ENCODE measurements at places on chromosomes 5 and 9.
A peak's percentile ranks its signal among the peaks of the same experiment; 100 is the strongest.

- no peak for DNase-seq
Observed at GRCh38 chr9:121107881-121108280, 33.1 kb downstream of the CNTRL start.

DNA sequence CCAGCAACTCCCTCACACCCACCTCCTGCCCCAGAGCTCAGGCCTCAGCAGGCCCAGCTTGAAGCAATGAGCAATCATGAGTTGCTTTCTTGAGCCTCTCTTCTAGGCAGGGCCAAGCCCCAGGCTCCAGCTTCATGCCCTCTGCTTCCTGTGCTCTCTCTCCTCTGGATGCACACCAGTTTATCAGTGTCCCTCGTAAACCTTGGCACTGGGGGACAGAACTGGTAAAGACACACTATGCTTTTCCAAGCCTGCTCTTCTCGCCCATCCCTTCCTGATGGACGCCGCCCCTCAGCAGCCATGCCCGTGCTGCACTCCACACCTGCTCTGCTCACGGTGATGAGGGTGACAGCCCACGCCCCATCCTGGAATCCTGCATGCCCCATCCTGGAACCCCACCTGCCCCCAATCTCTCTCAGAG, 49.4 kb upstream of the ORM1 start:
- no peak for DNase-seq

DNA sequence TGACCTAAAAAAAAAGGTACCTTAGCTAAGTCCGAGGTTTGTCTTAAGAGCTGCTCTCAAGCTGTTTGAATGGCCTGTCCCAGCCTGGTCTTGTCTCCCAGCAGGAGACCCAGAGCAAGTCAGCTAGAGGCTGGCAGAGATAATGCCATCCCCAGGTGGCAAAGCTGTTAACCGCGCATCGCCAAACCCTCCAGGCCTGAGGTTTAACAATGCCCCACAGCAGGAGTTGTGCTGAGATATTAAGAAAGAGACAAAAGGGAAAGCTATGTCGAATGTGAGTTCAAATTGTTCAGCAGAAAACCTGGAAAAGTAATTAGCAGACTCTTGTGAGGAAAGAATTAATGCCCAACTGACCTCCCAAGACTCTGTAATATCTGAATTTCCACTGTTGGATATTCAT, 187.1 kb downstream of the FSTL4 start:
- no peak for DNase-seq

- DNase-seq = no peak
Observed at GRCh38 chr9:136538599-136539426, 7.0 kb downstream of the NOTCH1 start.

DNA sequence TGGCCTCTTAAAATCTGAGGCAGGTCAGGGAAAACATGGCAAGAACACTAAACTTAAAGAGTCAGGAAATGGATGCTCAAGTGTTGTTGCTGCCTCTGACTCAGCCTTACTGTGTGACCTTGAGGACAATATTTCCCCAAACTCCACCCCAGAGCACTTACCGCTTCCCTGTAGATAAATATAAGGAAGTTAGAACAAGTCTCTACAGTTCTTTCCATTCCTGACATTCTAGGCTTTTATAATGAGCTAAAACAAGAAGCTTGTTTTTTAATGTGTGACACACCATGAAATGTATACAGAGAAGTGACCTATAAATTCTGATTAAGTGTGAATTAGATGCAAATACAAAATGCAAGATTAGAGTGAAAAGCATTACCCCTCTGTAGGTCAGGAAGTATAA, 129.3 kb downstream of the GRIA1 start:
- no peak for DNase-seq

DNA sequence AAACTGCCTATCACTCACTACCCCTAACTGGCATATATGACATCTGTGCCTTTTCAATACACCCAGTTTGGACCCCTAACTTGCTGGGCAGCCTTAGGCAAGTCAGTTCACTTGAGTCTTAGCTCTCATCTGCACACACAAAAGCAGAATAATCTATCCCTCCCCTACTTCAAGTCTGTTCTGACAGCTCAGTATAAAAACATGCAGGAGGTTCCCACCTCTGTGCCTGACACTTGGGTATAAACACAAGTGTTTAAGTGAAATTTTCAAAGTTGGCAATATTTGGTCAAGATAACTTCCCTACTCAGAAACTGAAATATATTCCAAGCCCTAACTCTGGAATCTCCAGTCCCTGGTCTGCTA, 12.6 kb downstream of the HNRNPH1 start:
- DNase-seq = no peak

DNA sequence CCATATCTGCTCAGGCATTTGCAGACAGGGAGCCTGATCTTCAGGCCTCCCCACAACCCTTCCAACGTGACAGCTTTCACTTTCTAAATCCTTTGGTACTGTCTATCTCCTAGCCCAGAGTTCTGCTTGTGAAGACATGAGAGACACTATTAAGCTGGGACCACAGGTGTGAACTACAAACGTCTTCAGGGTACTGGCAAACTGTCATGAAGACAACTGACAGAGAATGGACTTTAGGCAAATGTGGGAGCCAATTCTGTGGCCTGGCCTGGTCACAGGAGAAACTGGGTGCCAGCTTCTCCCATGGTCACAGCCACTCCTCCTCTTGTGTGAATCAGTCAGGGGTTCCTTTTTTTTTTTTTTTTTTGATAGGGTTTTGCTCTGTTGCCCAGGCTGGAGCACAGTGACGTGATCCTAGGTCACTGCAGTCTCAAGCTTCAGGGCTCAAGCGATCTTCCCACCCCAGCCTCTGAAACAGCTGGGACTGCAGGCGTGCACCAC, 10.4 kb downstream of the TRIM14 start:
- DNase-seq = no peak

DNA sequence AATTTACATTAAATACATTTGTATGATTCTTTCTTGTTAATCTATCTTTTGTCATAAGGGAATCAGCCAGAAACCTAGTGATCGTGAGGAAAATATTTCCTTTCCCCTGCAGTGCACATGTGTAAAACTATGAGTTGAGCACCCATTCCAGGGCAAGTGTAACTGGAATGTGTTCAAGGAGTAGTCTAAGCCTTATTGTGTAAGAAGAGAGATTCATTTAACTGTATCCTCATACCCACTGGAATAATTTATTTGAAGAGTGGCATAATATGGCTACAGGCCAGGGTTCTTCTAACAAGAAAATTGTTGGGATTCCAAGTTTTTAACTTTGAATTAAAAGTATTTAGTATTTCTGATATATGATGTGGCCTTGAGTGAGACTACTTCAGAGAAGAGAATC, 1692.7 kb downstream of the EFNA5 start:
- no peak for DNase-seq

DNA sequence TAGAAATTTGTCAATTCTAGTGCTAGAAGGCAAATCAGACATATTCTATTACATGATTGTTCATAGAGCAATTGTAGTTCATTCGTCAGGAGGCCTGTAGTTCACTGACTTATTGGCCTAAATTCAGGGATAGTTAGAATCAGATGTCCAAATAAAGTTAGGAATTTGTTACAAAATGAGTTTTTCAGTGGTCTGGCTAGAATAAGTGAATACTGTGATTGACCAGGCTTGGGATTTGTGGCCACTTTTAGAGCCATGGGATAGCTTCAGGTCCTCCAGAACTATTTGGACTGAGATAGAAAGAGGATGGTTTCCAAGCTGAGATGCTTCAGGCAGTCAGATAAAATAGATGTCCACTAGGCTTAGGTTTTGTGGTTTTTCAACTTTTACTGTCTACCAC, 199.1 kb upstream of the MPDZ start:
- no peak for DNase-seq

- DNase-seq = no peak
Observed at GRCh38 chr9:115212832-115213231, 94.9 kb upstream of the TNC start.

- DNase-seq = no peak
Observed at GRCh38 chr5:94751460-94751859, 133.0 kb downstream of the SLF1 start.

- no peak for DNase-seq
Observed at GRCh38 chr9:3497401-3497800, 28.4 kb downstream of the RFX3 start.

- DNase-seq = no peak
Observed at GRCh38 chr9:19174127-19174912, 47.0 kb upstream of the PLIN2 start.

DNA sequence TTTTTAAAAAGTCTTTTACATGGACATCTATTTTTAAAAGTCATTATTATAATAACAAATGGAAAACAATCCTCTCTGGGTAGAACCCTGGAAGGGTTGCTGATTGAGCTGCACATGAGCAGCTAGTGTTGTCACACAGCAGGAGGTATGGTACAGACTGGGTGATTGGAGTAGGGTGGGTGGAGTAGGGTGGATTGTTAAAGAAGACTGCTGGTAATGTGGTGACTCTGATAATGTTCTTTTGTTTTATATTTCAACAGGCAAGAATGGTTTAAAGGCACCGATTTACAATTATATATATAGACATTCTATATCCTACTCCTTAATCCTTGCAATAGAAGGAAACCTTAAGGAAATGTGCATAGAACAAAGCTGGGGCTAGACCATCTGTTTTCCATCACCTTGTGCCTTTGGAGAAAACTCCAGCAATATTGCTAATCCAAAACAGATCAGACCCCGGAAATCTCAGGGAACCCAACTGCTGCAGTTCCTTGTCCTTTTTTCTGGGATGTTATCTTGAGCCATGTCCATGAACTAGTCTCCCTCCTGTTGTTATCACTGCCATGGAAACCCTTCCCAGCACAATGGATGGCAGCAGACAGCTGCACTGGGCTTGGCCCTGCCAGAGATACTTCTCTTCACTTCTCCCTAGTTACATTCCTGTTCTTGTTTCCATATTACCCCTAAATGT, 129.7 kb downstream of the YIPF5 start:
- no peak for DNase-seq

GRCh38 chr5:157520911-157521703, 54.5 kb downstream of the ADAM19 start:
- DNase-seq = no peak

DNA sequence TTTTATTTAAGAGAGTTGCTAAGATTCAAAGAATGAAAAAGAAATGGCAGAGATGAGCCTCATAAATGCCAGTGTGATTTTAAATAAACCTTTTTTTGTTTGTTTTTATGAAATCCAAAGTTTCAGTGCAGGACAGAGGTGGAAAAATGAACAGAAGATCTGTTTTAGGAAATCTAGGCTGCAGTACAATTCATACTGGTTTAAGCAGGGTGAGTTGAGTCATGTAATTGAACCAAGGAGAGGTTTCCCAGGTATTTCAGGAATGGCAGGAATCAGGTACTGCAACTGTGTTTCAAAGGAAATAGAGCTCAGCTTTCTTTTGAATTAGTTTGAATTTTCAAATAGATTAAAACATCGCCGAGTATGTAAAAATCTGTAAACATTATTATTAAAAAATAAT, 3.0 kb upstream of the ANKRD31 start:
- DNase-seq = no peak

- no peak for DNase-seq
Observed at GRCh38 chr5:168001318-168001717, 290.1 kb upstream of the WWC1 start.

GRCh38 chr9:6909181-6909580, 151.4 kb downstream of the KDM4C start:
- DNase-seq = no peak

GRCh38 chr9:31389075-31389474, 995.4 kb upstream of the ACO1 start:
- no peak for DNase-seq

GRCh38 chr9:69579760-69580581, 92.2 kb downstream of the APBA1 start:
- DNase-seq = no peak

DNA sequence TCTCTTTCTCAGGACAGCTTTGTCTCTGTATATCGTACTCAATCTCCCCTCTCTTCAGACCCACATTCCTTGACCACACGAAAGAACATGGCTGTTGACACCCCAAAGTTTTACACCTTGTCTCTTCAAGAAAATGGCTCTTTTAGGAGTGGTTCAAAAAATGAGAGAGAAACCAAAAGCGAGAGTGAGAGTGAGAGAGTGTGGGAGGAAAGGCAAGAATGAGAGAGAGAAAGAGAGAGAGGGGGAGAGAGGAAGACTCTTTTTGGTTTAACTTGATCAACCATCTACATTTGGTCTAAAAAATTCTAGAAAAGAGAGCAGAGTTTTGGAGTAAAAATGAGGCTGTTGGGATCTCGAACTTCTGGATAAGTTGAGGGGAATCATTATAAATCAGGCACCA, 581.8 kb upstream of the WWC1 start:
- DNase-seq = no peak

- no peak for DNase-seq
Observed at GRCh38 chr5:1520791-1521453, 2.8 kb downstream of the LPCAT1 start.

- peak; percentile 64 for DNase-seq
Observed at GRCh38 chr9:114108016-114108833, 9.1 kb upstream of the KIF12 start.

DNA sequence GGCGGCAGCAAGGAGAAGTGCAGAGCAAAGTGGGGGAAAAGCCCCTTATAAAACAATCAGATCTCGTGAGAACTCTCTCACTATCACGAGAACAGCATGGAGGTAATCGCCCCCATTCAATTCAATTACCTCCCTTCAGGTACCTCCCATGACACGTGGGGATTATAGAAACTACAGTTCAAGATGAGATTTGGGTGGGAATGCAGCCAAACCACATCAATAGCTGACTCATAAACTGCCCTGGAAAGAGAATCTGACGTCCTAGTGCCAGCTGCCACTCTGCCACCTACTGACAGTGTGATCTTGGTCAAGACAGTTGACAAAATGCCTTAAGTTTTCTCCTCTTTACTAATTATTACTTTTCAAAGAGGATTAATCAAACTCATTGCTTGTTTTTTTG, 128.3 kb downstream of the GPBP1 start:
- DNase-seq = peak; percentile 12

DNA sequence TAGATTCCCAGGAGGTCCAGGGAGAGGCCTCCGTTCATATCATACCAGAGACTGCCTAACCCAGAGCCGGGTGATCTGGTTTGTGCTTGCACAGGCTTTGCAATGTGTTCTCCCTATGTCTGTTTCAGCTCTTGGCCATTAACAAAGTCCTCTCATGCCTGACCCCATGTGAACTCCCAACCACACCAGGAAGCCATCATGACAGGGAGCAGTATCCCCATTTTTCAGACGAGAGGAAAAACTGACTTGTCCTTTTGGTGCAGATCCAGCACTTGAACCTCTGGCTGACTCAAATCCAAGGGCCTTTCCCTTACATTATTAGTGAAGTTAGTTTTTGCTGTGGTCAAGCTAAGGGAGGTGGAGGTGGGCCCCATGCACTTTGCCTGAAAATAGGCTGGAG, 58.4 kb downstream of the TEX10 start:
- DNase-seq = no peak

- no peak for DNase-seq
Observed at GRCh38 chr5:160089531-160089930, 29.7 kb downstream of the PWWP2A start.

- no peak for DNase-seq
Observed at GRCh38 chr5:170640731-170641588, 137.1 kb downstream of the KCNIP1 start.

GRCh38 chr5:44919560-44919959, 110.8 kb downstream of the MRPS30 start:
- no peak for DNase-seq

GRCh38 chr5:75468593-75468992, 42.8 kb downstream of the CERT1 start:
- no peak for DNase-seq

Data from NCI-H1048 (cell line).